Activated T-cell treated with anti-CD3 and anti-CD28 coated beads for 48 hours (primary cell): ENCODE measurements at places on chromosomes 5 and 9.

DNA sequence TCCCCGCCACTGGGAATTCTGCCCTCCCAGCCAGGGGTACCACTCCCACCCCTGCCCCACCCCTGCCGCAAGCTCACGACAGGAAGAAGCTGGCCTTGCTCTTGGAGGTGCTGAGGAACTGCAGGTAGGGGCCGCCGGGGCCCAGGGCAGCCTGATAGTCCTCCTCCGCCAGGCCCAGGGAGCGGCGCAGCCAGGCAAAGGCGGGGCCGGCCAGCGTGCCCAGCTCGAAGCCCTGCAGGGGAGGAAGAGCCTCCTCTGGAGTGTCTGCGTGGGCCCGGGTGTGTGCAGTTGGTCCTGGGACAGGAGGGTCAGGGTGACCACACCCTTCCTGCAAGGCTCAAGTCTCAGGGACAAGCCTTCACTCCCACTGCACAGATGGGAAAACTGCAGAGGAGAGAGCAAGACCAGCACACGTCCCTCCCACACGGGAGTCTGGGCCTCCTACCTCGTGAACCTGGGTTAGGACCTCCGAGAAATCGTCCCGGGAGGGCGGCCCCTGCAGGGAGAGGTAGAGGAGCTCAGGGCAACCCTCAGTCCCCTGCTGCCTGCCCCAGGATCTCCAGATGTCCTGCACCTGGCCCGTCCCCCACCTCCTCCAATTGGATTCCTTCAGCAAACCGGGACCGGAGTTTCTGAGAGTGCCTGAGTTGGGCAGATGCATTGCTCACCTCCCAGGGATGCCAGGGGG is 2.4 kb downstream of the PIP5KL1 start:
- DNase-seq: no peak

GRCh38 chr9:134658378-134658955 is 16.9 kb downstream of the COL5A1 start:
- DNase-seq: no peak

DNA sequence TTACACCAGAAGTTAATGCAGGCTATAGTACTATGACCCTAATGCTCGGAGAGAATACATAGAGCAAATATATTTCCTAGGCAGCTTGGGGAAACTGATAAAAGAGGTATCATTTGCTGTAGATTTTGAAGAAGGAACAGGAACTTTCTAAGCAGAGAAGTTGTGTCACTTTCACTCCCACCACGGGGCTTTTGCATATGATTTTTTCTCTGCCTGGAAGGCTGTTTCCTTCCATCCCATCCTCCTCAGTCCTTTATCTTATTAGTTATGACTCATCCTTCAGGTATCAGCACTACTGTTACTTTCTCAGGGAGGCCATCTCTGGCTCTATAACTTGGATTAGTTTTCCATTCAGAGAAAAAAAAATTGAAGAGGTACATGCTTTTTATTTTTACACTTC is 2006.1 kb upstream of the WWC1 start:
- DNase-seq: no peak

DNA sequence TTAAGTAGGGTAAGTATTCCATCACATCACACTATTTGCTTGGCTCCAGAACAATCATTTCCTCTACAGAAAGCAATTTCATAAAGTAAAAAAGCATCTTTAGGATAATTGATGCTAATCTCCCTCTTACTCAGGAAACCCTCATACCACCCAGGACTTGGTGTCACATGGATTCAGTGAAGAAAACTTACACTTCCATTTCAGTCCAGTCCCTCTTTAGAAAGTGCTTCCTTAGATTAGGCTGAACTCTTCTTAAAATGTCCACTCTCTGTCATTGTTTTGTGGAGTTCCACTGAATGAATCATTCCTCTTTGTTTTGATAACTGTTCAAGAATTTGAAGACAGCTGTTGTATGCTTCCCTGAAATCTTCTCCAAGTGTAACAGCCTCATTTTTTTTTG is 144.0 kb upstream of the ZNF462 start:
- no peak for DNase-seq

DNA sequence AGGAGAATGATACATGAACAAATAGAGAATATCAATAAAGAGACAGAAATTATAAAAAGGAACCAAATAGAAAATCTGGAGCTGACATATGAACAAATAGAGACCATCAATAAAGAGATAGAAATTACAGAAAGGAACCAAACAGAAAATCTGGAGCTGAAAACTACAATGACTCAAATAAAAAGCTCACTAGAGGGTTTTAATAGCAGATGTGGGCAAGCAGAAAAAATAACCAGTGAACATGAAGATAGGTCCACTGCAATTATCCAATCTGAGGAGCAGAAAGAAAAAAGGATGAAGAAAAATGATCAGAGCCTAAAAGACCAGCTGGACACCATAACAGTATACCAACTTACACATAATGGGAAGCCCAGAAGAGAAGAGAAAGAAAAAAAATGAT is 353.7 kb downstream of the ARL15 start:
- no peak for DNase-seq

- DNase-seq: no peak
Measured at GRCh38 chr9:107161338-107161737, 121.7 kb upstream of the RAD23B start.

- no peak for DNase-seq
Measured at GRCh38 chr9:5554254-5554653, 43.9 kb downstream of the PDCD1LG2 start.

DNA sequence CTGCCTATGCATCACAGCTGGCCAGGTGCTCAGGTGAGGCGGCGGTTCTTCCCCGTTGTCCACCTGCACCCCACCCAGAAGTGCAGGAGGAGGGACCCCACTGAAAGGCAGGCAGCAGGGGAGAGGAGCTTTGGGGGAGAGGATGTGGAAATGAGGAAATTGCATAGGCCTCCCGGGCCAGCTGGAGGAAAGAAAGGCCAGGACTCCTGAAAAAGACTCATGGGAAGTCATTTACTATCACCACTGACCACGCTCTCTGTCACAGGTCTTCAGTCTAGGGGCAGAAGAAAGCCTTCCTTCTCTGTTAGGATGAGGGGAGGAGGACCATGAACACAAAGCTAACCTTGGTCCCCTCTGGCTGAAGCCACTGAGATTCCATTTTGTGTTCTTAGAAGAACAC is 28.1 kb downstream of the KCNMB1 start:
- no peak for DNase-seq

GRCh38 chr5:40678460-40679147 is 1.1 kb upstream of the PTGER4 start:
- no peak for DNase-seq

DNA sequence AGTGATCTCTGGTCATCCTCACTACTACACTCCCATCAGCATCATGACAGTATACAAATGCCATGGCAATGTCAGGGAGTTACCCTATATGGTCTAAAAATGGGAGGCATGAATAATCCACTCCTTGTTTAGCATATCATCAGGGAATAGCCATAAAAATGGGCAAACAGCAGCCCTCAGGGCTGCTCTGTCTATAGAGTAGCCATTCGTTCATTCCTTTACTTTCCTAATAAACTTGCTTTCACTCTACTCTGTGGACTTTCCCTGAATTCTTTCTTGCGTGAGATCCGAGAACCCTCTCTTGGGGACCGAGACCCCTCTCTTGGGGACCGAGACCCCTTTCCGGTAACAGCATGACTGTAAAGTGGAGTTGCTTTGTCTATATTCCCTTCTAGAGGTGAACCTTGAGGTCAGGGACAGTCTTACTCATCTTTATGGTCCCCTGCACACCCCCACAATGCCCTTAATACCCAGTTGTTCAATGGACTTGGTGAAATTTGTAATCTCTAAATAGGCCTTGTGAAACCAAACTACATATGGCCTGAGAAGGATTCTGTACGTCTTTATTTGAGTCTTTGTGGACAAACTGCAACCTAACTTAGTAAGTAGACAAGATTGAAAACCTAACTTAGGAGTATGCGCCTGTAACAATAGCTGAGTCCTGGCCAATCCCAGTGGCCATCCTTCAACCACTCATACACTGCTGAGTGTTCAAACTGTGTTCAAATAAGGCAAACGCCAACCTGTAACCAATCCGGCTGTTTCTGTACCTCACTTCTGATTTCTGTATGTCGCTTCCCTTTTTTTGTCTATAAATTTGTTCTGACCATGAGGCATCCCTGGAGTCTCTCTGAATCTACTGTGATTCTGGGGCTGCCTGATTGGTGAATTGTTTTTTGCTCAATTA is 32.3 kb upstream of the UBTD2 start:
- no peak for DNase-seq

- no peak for DNase-seq
Measured at GRCh38 chr5:82351754-82352145, 73.6 kb upstream of the RPS23 start.

- no peak for DNase-seq
Measured at GRCh38 chr5:87877023-87877422, 391.6 kb downstream of the TMEM161B start.

- peak; percentile 36 for DNase-seq
Measured at GRCh38 chr5:119275601-119276173, 80.1 kb upstream of the TNFAIP8 start.

DNA sequence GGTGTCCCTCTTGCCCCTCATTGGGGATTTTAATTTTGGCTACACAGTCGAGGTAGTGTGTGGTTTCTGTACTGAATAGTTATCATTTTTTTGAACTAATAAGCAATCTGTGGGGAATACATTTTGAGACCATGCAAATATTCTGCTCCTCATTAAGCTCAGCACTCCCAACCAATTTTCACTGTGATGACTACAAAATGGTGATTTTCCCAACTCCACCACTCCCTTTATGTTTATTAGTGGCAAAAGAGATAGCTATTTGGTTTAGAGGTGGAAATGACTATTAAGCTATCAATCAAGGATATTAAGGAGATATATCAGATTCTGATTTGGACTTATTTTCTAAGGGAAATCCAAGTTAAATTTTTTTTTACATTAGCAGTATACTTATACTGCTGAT is 62.9 kb downstream of the FOCAD start:
- no peak for DNase-seq

DNA sequence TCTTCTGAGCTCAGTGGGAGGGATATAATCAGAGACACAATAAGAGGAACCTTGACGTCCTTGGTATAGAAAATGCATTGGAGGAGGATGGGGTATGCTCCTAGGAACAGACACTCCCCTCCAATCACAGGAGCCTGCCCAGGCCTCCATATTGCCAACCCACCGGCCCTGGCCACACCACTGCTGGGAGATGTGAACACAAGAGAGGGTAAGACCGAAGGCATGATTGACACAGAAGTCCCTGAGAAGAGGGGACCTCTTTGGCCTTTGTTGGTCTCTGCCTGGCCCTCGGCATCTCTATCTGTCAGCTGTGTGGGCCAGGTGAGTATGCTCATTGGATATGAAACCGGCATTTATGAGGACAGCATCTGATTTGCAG is 62.0 kb downstream of the CRB2 start:
- no peak for DNase-seq

DNA sequence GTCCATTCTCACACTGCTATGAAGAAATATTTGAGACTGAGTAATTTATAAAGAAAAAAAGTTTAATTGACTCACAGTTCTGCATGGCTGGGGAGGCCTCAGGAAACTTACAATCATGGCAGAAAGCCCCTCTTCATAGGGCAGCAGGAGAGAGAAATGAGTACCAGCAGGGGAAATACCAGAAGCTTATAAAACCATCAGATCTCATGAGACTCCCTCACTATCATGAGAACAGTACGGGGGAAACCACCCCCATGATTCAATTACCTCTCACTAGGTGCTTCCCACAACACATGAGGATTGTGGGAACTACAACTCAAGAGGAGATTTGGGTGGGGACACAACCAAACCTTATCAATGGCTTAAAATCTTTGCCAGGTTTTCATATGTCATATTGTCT is 20.3 kb upstream of the TENT4A start:
- no peak for DNase-seq

DNA sequence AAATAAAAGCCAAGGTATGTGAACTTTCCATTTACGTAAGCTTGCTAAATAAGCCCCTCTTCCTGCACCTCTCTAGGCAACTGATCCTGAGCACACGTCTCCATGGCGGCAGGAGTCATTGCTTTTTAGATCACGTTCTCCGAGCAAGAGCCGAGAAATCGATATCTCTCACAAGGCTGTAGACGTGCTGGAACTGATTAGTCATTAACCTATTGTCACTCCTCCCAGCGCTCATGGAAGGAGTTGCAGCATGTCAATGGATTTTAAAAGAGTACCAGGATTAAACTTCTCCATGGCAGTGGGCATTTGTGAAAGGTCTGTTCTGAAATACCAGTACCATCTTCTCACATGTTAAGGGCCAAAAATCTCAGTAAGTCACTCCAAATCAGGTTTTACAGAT is 4.7 kb upstream of the ADCY2 start:
- DNase-seq: no peak
